ENCODE measurements at places on chromosomes 2 and 18.

GRCh38 chr2:213238753-213239495 is 45.3 kb upstream of the SPAG16 start:
- no peak for DNase-seq

- DNase-seq, result no peak
These were observed 62.0 kb upstream of the SGPP2 start for GRCh38 chr2:222362336-222362735.

DNA sequence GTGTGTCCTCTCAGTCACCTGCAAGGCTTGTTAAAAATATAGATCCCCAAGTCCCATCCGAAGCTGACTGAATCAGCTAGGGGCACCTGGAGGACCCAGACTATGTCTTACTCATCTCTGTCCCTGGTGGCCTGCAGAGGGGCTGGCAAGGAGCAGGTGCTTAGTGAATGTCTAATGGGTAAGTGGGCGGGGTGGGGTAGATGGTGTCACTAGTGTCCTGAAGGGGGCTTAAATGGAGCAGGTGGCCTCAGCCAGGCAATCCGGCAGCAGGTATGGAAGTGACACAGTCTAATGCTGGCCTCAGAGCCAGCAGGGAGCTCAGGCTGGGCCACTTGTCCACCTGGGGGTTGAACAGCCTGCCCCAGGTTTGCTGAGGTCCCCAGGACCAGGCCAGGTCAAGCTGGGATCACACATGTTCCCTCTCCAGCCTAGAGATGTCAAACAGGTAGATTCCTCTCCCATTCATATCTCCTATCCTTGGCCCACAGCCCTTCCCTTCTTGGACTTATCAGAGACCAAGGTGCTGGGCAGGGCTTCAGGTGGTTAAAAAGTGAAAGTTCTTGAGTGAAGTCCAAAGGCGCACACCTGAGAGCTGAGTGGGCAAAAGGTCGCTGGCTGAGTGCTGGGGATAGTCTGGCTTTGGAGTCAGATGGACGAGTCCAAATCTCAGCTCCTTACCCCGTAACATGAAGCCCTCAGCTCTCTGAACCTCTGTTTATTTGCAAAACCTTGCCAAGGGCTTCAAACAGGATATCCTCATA is 1.7 kb downstream of the STEAP3 start:
- no peak for DNase-seq

DNA sequence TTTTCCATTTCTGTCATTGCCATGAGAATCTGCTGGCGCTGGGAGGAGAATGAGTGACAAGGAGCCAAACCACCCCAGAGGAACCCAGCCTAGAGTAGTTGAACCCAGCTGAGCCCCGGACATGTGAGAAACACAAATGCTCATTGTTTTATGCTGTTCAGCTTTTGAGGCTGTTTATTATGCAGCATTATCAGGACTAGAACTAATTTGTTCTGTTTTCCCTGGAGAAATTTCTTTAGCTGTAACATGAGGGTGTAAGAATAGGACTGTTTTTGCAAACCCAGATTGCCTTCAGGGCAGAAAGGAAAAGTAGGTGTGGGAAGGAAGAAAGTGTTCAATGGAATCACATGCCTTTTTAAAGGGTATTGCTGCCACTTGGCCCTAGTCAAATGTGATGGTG is 28.5 kb upstream of the DOCK10 start:
- no peak for DNase-seq

DNA sequence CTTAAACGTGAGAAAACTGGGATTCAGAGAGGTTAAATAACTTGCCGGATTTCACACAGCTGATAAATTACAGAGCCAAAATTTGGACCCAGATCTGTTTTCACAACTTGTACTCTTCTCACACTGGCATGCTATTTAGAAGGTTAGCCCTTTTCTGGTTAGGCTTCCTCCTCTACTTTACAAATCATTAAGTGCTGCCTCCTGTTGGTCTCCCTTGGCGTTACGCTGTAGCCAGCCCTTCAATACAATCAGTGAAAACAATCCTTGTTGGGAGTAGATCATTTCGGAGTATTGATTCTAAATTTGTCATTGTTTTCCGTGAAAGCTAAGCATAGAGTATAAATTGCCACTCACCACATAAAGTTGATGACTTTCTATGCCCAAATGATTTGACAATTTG is 153.5 kb downstream of the ARHGAP15 start:
- DNase-seq, result no peak

DNA sequence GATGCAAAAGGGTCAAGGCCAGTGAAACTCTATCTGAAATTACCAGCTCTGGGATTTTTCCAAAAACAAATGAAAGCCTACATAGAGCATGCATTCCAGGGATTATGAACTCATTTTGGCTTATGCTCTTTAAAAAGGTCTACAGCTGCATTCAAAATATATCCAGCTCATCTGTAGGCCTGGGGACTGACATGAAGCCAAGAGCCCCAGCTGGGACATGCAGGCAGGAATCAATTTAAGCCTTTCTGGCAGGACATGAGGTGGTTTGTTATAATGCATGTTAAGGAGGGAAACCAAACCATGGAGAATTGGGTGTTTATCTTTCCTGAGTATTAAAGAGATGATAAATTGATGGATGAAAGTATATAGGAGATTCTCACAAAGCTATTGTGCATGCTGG is 164.5 kb downstream of the RBM43 start:
- DNase-seq, result no peak

DNA sequence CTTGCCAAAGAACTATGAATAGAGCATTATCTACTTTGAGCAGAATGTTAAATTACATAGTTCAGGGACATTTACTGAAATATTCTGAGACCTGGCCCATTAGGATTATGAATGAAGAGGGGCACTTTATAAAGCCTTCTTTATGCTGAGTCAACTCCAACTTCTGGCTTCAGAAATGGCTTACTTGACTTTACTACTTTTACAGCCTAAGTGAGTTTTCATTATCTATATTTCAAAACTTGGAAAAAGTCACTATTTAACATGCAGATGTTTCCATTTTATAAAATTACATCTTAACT is 37.7 kb downstream of the SESTD1 start:
- no peak for DNase-seq

DNA sequence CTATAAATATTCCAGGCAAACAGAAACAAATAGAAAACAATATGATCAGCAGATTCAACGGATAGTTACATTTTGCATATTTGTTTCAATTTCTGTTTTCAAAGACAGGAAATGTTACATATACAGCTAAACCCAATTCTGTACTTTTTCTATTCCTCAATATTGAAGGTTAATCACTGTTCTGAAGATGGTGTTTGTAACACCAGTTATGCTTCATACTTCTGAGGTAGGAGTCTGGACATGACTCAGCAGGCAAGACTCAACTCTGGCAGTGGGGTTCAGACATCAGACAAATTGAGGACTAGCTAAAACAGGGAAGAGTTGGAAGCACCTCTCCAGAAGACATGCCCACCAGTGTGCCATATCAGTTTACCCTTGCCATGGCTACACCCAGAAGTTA is 16.6 kb downstream of the SERPINB13 start:
- DNase-seq, result no peak

Measured in AML-193 (cell line).